ENCODE measurements at places on chromosomes 4 and X.
A peak's percentile ranks its signal among the peaks of the same experiment; 100 is the strongest.

DNA sequence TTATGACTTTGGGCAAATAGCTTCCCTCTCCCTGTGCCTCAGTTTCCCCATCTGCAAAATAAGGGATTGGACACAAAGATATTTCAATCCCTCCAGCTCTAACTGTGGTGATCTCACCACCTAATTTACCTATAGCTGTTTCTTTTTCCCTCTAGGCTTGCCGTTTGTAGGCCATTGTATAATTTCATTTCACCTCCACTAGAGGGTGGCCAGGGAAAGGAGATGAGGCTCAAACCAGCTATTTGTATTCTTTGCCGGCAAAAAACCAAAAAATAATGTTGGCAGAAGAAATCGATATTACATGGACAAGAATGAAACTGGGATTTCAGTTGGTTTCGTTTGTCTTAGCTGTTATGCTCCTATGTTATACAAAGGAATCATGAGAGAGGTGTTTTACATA is 36.1 kb upstream of the DOCK11 start:
- peak; percentile 27 for DNase-seq

DNA sequence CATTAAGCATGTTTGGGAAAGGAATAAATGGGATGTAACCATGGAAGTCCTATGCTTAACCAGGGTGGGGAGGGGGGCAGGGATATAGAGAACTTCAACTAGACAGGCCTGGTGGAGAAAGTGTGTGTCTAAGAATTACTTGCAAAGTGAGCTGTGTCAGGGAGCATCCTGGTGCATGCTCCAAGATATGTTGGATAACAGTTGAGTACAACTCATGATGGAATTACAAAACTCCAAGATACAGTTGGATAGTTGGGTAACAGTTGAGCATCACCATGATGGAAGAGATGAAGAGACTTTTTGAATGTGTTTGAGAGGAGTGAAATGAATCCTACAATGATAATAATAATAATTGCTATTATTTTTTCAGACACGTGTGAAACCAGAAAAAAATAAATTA is 26.1 kb upstream of the ACSL1 start:
- DNase-seq: no peak

DNA sequence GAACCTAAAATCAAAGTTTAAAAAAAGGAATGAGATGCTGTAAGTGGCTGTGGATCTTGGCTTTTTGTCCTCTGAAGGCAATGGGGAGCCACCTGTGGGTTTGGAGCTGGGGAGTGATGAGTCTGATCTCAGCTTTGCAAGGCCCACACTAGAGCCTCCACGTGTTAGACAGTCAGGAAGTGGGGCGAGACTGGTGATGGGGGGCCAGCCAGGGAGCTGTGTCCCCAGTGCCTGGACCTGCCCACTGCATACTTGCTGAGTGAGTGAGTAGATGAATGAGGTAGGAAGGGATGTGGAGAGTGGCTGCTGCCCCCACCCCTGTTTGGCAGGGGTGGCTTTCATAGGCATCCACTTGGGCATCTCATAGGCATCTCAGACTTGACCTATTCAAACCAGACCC is 84.0 kb downstream of the NHSL2 start:
- DNase-seq: no peak

- DNase-seq: no peak
These were observed 18.2 kb downstream of the MAGEA9 start for GRCh38 chrX:149799938-149800337.

GRCh38 chr4:16694173-16694883 is 204.1 kb downstream of the LDB2 start:
- no peak for DNase-seq

DNA sequence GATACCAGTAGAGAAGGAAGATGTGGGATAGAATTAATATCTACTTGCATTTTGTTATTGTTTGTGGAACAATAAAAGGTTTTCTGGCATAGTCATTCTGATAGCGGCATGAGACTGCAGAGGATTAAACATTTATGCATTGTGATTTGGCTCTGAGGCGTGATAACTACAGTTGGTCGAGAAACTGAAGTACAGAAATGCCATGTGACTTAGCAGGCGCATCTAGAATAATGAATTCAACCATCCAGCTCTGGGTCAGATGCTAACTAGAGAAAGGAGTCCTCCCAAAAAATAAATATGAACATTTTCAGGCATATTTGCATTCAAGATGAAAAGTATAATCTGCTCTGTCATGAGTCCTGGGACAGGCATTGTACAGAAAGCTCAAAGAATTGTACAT is 62.8 kb downstream of the CCSER1 start:
- no peak for DNase-seq

DNA sequence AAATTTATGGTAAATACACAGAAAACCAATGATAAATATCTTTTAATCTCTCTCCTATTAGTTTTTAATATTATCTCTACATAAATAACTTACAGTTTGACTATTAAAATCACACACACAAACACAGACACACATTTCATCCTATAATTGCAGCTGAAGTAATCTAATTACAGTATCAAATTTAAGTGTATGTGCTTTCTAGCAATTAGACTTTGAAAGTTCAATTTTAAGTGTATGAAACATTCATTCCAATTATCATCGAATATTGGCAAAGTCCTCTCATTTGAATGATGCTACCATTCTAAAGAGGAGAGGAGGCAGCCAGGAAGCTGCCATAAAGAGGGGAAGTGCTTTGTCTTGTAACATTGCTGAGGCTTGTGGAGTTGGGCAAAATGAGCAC is 221.2 kb upstream of the PABPC4L start:
- DNase-seq: peak; percentile 9

- peak; percentile 23 for DNase-seq
These were observed 56.6 kb downstream of the LINC00632 start for GRCh38 chrX:140766024-140766611.

- peak; percentile 7 for DNase-seq
These were observed 13.8 kb downstream of the ACSL4 start for GRCh38 chrX:109719264-109719663.

DNA sequence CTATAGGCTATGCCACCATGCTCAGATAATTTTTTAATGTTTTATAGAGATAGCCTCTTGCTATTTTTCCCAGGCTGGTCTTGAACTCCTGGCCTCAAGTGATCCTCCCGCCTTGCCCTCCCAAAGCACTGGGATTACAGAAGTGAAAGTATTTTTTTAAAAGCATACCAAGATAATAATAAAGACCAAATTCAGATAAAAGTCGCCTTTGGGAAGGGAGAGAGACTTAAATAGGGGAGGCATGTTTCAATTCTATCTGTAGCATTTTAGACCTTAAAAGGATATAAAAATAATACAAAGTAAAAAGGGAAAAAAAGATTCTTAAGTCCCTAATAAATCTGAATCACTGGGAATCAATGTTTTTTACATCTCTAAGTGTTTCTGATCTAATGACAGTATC is 108.9 kb downstream of the AFAP1 start:
- DNase-seq: no peak

DNA sequence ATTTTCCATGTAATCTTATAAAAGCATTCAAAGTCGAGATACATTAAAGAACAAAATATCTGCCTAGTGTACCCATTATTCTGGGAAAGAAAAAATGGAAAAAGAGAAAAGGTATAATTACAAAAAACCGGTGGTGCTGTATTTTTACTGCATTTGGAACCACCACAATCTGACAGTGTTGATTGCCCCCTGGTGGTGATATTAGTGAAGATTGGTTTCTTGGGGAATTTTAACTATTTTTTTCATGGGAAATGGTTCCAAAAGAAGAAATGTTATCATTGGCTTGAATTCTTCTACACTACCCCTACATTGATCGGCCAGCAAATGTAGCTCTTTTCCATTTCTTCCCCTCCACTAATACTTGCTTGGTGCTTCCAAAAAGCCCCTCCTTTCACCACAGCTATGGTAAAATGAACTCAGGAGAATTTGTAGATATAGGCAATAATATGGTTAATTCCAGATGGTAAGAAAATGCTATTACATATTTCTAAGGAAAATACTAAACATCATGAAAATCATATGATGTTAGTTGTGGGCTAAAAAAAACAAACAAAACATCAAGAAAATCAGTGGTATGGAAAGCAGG is 50.0 kb downstream of the COX18 start:
- peak; percentile 43 for DNase-seq

- DNase-seq: no peak
These were observed 393.5 kb downstream of the GPM6A start for GRCh38 chr4:175418516-175418915.

- DNase-seq: no peak
These were observed 37.1 kb upstream of the MTNR1A start for GRCh38 chr4:186592445-186592844.

DNA sequence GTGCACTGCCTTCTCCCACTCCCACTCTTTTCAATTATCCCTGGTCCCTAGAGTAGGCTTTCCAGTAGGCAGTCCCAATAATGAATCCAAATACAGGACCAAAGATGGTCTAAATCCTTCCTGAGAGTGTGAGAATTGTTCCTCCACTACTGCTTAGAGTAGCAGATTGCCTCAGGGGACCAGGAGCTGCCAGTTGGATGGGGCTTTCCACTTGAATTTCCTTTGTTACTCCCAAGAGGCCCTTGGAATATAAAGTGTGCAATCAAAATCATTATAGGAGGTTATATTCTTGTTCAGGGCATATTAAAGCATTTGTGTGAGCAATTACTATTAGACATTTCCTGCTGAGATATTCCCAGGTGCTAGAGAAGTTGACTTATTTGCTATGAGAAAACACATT is 156.6 kb upstream of the TLL1 start:
- no peak for DNase-seq

DNA sequence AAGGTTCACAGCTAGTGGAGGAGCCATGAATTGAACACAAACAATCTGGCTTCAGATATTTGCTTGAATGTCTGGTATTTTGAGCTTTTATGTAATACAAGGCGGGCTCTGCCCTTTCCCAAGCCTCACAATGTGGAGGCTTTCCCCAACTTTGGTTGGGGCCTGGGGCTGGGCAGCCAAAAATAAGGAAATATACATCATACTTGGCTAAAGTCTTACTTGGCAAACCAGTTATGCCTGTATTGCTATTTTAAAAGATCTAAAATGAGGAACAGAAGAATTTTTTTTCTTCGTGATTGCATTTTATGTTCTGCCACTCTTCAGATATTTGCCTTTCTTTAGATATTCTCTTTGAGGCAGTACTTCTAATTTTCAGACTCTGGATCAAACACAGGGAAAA is 26.1 kb downstream of the ARFIP1 start:
- no peak for DNase-seq

GRCh38 chr4:128700659-128701350 is 108.7 kb upstream of the JADE1 start:
- DNase-seq: no peak

DNA sequence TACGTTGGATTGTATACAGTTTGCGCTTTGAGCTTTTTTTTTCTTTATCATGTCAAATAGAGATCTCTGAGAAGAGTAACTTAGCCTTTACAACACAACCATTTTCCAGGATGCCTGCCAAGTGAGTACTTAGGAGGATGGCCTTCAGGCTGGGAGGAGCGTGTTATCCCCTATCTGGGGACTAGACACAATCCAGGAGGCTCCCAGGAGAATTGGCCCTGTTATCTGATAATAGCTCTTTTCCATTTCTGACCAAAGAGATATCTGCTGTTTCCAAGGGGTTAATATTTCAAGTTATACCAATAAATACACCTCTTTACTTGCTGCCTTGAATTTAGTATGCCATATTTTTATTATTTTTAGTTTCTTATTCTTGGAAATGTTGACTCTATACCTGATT is 169.5 kb upstream of the SMARCAD1 start:
- no peak for DNase-seq

- no peak for DNase-seq
These were observed 13.3 kb upstream of the TMEM271 start for GRCh38 chr4:589219-589963.

DNA sequence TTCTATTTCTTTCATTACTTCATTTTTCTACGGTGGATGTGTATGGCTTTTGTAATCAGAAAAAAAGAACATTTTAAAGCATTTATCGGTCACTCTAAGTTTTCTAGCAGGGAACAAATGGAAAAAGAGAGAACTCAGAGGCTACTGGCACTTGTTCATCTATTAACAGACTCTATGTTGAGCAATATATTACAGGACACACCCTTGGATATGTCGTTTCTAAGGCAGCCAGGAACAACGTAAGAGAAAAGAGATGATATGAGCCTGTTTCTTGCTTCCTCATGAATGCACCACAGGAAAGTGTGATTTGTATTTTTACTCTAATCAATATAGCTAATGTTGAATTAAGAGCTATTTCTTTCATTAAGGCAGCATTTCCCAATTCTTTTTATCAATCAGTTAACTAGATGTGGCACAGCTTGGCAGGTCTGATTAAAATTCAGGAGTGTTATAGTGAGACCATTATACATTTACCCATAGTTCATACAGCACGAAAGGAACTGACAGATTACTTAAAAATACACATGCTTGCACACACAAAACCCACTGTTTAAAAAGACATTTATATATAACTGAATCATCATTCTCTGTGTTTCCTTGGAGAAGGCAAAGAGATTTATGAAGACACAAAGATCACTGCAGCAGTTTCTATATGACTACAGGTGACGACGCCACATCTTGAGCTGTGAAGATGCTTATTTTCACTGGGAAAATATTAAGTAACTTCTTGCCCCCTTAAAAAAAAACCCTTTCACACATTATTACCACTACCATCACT is 13.0 kb downstream of the RAB9B start:
- DNase-seq: no peak

DNA sequence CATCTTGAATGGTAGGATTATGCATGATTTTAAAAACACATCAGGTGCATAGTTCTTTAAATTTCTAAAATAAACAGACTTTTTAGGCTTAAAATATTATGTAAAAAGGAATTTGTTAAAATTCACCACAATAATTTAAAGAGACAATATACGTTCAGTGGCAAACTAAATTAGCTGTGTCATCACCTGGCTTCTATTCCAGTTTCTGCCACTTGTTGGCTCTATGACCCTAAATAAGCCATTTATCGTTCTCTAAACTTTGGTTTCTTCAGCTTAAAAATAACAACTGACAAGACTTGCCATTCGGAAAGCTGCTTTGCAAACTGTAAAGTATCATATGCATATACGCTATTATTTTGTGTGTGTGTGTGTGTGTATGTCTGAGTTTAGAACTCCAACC is 141.3 kb downstream of the MGST2 start:
- no peak for DNase-seq

- no peak for DNase-seq
These were observed 385.2 kb upstream of the FAT1 start for GRCh38 chr4:187108845-187109244.

- no peak for DNase-seq
These were observed 78.1 kb upstream of the GPC4 start for GRCh38 chrX:133493366-133493765.

GRCh38 chr4:165506849-165507248 is 128.0 kb downstream of the CPE start:
- no peak for DNase-seq

DNA sequence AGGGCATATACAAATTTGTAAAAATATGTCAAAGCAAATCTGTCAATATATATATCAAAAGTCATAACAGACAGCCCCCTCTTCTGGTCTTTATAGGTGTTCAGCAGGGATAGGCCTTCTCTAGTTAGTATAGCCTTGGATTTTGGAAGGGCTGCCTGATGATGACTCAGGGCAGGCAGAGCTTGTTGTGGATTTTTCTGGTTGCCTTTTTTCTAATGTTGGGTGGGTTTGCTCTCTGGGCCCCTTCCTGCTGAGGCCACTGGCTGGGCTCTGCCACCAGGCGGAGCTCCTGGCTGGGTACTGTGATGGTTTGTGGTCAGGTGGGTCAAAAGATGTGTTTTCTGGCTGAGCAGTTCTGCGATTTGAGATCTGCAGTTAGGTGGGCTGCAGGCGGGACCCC is 294.2 kb downstream of the GRIA2 start:
- peak; percentile 54 for DNase-seq

GRCh38 chrX:139892512-139892911 is 40.3 kb downstream of the ATP11C start:
- no peak for DNase-seq

GRCh38 chr4:40710484-40711254 is 39.1 kb upstream of the NSUN7 start:
- DNase-seq: no peak

All from iPS-NIHi11 (cell line).